ENCODE measurements at places on chromosomes 7 and 10. TPM values are rescaled to one million over a fixed set of nuclear protein-coding genes. Genes with fewer than 3 reads are reported as not detected.

The NEUROG3 gene
- total RNA-seq = not detected

The VSTM4 gene
- 56.1 TPM for total RNA-seq

The COBL gene
- 87.7 TPM for total RNA-seq

The MYO1G gene
- 1.9 TPM for total RNA-seq

The MCM10 gene
- total RNA-seq = 4.2 TPM

The MACROH2A2 gene
- total RNA-seq = 18.9 TPM

The STAMBPL1 gene
- total RNA-seq = 17.2 TPM

The NODAL gene
- 0.92 TPM for total RNA-seq

The NUDT13 gene
- total RNA-seq = 2.1 TPM

The TFEC gene
- 1.5 TPM for total RNA-seq

The GSTO2 gene
- 5.1 TPM for total RNA-seq

The OR2A12 gene
- total RNA-seq = not detected

The SPDYE5 gene
- total RNA-seq = not detected

GRCh38 chr7:37730501-37730900, 46.9 kb downstream of the GPR141 start:
- DNase-seq = peak; percentile 45

DNA sequence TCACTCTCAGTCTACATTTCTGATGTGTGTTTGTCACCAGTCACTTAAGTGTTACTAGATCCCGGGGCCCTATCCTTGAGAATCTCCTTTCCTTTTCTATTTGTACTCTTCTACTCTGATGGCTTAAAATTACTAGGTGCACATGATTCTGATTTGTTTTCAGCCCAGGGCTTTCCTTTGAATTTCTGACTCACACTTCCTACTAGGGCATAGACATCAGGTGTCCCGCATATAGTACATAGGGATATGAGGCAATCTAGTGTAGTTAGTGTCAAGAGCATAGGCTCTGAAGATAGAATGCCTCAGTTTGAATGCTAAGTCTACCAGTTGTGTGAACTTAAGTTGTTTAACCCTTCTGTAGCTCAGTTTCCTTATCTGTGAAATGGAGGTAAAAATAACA, 49.4 kb upstream of the LRRN3 start:
- DNase-seq = no peak

DNA sequence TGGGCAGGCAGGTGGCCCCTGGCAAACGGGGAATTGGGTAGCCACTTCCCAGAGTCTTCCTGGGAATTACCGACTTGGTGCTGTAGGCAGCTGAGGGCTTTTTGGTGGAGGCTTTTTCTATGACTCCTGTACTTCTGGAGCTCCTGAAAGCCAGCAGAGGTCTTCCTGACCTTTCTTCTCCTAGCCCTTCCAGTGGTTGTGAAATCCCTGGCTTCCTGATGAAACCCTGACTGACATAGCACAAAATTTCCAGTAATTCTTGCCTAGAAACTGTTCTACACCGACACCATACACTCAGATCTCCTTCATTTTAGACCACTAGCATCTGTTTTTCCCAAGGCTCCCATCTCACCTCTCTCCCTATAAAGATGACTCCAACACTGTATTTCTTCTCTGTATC, 120.2 kb downstream of the STRA8 start:
- DNase-seq = no peak

- DNase-seq = no peak
Observed at GRCh38 chr7:72099784-72100183, 312.4 kb downstream of the CALN1 start.

GRCh38 chr7:14055813-14056212, 66.3 kb upstream of the ETV1 start:
- DNase-seq = no peak

DNA sequence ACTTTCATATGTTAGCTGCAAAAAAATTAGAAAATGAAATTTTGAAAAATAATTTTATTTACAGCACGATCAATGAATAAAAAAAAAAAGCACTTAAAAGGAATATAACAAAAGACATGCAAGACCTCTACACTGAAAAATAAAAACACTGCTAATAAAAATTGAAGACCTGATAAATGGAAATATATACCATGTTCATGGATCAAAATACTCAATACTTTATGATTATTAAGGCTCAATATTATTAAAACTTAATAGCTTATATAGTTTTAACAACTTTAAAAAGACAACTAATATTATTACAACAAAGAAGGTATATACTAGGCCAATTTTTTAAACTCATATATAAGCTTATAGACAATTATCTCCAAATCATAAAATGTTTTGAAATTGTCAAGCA, 143.0 kb downstream of the GFRA1 start:
- no peak for DNase-seq

DNA sequence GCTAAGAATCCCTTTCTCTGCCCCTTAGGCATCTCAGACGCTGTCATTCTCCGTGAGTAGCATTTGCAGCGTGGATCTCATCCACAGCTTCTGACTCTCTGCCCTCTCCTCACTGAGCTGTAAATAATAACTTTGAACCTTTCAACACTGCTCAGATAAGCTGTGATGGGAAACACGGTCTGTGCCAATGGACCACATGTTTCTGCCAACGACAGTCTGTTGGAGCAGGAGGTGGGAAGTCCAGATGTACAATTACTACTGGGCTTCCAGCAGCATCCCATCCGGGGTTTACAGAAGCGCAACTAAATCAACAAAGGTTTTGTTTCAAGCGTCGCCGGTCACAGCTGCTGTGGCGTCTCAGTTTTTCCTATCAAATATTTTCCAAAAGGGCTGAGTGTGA, 1110.6 kb downstream of the TYW1 start:
- peak; percentile 80 for DNase-seq

GRCh38 chr10:72029414-72029813, 58.9 kb downstream of the SPOCK2 start:
- no peak for DNase-seq

DNA sequence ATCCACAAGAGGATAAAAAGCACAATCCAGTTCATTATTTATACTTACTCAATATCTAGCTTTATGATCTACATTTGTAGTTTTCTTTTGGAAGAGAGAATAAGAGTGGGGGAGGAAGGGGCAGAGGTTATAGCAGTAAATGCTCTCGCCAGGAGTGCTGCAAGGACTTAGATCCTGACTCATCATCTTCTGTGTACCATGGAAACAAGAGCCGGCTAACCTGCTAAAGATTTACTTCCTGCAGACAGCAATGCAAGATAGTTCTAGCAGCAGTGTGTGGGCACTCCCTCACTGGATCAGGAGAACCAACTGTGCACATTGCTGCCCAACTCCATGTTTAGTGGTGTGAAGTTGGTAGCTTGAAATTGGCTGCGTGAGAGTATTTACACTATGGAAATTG, 47.7 kb upstream of the TRIL start:
- no peak for DNase-seq

- no peak for DNase-seq
Observed at GRCh38 chr7:113504691-113505090, 386.3 kb upstream of the SMIM30 start.

DNA sequence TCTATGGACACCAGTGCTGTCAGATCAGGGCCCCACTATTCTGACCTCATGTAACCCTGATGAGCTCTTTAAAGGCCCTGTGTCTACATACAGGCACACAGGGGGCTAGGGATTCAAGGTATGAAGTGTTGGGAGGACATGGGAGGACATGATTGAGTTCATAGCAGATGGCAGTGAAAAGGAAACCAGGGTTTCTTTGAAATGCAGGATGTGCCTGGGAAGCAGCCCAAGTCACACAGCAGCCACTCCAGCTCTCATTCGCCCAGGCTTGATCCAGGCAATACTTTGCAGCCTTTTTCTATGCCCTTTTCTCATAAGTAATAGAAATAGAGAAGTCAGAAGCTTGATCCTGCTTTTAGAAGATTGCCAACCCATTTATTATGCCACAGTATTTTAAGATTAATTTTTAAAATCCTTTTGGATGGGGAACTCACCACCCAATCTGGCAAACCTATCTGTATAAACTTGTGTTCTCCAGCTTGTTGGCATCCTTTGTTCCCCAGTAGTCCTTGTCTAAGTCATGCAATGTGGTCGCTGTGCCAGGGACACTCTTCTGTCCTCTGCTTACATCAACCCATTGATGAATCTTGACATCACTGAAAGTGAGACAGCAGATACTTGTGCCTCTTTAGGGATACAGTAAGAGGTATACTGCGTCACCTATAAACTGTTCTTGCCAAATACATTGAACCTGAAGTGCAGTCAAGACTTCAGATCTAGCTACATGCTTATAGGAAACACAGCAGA, 95.0 kb downstream of the TAF3 start:
- DNase-seq = no peak

- DNase-seq = no peak
Observed at GRCh38 chr10:83835945-83836745, 303.2 kb upstream of the GHITM start.

DNA sequence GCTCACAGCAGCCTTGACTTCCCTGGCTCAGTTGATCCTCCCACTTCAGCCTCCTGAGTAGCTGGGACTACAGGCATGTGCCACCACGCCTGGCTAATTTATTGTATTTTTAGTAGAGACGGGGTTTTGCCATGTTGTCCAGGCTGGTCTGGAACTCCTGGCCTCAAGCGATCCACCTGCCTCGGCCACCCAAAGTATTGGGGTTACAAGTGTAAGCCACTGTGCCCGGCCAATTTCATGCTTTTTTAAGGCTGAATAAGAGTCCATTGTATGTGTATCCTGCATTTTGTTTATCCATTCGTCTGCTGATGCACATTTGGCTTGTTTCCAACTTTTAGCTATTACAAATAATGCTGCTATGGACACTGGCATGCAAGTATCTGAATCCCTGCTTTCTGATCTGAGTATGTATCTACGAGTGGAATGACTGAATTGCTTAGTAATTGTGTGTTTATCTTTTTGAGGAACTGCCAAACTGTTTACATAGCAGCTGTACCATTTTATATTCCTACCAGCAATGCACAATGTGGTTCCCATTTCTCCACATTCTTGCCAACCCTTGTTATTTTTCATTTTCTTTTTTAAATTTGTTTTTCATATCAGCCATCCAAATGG, 37.3 kb upstream of the TPST1 start:
- peak; percentile 31 for DNase-seq

GRCh38 chr7:158014976-158015375, 572.6 kb downstream of the PTPRN2 start:
- no peak for DNase-seq

DNA sequence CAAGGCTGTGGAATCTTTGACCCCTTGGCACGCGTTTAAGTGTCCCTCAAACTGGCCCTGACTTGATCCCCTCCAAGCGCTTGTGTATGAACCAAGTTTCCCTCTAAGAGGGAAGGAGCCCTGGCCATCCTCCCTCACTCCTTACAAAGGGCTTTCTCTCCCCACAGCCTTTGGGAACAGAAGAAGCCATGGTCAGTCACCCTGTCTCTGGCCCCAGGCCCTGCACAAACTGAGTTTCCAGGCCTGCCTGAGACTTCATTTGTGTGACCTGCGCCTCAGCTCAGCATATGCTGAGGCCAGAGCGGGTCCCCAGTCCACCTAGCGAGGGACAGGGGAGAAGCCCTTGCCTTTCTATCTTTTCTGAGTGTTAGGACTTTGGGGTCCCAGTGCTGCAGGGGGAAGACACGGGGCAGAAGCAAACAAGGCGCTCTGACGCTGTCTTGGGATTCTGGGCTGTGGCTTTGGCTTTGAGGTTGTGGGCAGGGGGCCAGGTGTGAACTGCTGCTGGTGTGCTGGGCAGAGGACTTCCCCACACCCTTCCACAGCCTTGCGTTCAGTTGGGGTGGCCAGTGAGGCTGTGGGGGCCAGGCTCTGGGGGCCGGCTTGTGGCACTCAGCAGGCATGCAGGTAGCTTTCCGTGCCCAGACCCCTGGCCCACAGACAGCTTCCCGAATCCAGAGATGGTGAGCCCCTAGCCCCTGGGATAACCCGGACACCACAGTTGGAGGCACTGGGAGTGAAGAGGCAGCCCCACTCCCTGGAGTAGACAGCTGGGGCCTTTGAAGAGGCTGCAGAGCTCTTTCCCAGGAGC, 1.5 kb downstream of the RET start:
- DNase-seq = no peak

GRCh38 chr10:31288962-31289361, 30.1 kb upstream of the ZEB1 start:
- no peak for DNase-seq

GRCh38 chr10:100535338-100535714, 417 bp upstream of the HIF1AN start:
- no peak for DNase-seq

GRCh38 chr7:130734815-130735716, 1.1 kb upstream of the KLF14 start:
- DNase-seq = peak; percentile 35

- no peak for DNase-seq
Observed at GRCh38 chr7:29797112-29797944, 9.0 kb upstream of the WIPF3 start.

- no peak for DNase-seq
Observed at GRCh38 chr7:12633582-12633981, 53.9 kb upstream of the ARL4A start.

DNA sequence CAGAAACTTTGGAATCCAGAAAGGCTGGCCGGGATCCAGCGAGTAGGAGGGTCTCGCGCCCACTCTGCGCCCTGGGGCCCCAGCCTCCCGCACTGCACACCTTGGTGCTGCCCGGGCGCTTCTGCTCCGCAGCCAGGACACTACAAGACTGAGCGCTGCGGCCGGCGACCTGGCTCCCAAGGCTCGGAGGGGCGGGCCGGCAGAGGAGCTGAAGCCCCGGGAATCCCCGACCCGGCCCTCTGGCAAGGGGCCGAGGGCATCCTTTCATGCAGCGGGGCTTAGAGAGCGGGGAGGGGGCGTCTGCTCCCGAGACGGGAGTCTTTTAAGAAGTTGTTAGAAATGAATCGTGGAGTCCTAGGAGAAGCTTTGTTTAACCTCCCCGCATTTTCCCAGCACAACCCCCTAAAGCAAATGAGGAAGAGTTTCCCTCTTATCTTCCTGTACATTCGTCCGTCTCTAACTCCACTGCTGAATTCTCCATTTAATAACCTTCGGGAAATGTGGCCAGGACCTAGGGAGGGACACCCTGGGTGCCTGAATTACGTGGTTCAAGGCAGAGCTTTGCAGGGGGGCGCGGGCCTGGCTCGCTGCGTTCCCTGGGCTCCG, 1.1 kb downstream of the VWC2 start:
- peak; percentile 15 for DNase-seq

DNA sequence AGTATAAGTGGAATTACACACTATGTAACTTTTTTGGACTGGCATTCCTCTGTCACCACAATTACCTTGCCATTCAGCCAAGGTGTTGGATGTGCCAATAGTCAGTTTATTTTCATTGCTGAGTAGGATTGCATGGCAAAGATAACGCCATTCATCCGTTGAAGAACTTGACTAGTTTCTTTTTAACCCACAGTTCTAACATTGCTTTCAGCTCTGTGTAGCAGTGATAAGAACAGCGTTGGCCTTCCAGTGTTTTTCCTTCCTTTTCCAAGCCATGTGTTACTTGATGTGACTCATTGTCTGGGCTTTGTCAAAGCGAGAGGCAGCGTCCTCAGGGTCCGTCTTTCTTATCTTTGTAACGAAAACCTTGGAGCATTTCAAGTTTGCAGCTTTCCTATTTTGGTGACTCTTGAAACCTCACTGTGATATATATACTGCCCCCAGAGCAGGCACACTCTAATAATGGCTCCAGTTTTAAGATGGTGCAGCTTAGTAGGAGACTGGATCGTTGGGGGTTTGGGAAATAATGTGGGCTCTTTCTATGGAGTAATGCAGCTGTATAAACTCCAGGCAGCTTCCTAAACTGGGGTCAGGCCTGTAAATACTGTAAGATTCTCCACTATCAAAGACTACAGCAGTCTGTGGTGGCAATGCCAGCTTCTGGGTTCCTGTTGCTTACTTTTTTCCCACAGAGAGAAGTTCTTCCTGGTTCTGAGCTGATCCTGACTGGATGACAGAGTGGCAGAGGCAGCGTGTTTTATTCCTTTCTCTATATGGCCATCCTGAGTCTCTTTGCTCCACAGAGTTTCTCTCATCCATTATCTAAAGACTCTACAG, 41.7 kb downstream of the AKR1E2 start:
- no peak for DNase-seq

All from tongue (tissue), 3 donors.